Effector memory CD8-positive, alpha-beta T cell (primary cell): ENCODE measurements at places on chromosomes 3 and 15.

DNA sequence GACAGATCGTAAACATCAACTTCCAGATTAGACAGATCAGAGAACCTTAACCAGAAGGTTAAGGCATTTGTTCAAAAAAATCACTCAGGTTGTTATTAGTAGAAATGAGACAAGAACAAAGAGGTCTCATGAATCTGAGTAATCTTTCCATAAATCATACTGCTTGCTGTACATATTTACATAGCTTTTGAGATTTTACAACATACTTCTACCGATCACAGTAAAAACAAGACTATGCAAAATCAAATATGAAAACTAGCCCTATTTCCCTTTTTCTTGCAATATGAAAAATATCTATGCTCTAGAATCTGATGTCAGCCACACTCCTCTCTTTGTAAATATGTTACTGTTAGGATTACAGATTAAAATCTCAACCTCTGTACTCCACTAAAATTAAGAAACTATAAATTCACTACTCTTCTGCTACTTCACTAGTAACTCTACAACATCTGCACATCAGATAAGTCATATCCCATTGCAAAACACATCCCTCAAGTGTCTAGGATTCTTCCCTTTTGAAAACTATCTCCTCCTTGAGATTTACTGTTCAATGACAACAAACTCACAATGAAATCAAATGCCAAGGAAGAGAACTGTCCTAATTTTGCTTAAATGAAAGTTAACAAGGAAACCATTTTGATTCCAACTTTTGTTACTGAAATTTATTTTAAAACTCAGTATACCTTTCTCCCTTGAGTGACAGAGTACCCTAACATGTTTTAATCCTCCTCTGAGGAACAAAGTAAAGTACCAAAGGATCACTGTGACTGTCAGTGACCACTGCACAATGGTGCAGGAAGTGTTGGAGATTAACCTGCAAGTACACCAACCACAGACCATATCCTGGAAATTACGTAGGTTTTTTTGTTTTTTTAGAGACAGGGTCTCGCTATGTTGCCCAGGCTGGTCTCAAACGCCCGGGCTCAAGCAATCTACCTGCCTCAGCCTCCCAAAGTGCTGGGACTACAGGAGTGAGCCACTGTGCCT is 12.8 kb downstream of the DCUN1D1 start:
- peaks cover 29% of the 10 kb centered on the region for H3K4me1 ChIP-seq
- H3K27me3 ChIP-seq = no peaks in the 10 kb centered on the region
- H3K36me3 ChIP-seq = peaks cover 11% of the 10 kb centered on the region
- H3K27ac ChIP-seq = peak overlapping the region; percentile 62
- peak overlapping the region; percentile 1 for H3K4me3 ChIP-seq

DNA sequence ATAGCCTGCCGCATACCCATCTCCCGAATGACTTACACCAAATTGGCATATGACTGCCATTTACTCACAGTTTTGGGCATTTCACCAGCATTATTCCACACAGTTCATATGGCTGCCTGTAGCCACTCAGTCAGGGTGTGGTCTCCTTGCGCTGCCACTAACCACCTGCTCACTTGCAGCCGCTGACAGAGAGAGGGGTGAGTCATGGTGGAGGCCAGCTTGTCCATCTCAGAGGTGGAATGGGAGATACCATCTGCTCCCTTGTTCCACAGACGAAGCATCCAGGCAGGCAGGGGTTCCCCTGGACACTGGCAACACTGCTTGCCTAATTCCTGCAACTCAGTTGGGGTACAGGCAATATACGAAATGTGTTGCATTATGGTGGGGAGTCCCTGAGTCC is 15.6 kb downstream of the CCRL2 start:
- H3K4me3 ChIP-seq = no peak overlapping the region
- no peak for DNase-seq
- H3K27ac ChIP-seq = no peak overlapping the region
- no peaks in the 10 kb centered on the region for H3K36me3 ChIP-seq

- no peak overlapping the region for H3K4me3 ChIP-seq
- H3K27me3 ChIP-seq = peaks cover 22% of the 10 kb centered on the region
- no peaks in the 10 kb centered on the region for H3K36me3 ChIP-seq
- H3K27ac ChIP-seq = no peak overlapping the region
- no peak for DNase-seq
Observed at GRCh38 chr15:73388256-73388781, 19.6 kb upstream of the HCN4 start.

DNA sequence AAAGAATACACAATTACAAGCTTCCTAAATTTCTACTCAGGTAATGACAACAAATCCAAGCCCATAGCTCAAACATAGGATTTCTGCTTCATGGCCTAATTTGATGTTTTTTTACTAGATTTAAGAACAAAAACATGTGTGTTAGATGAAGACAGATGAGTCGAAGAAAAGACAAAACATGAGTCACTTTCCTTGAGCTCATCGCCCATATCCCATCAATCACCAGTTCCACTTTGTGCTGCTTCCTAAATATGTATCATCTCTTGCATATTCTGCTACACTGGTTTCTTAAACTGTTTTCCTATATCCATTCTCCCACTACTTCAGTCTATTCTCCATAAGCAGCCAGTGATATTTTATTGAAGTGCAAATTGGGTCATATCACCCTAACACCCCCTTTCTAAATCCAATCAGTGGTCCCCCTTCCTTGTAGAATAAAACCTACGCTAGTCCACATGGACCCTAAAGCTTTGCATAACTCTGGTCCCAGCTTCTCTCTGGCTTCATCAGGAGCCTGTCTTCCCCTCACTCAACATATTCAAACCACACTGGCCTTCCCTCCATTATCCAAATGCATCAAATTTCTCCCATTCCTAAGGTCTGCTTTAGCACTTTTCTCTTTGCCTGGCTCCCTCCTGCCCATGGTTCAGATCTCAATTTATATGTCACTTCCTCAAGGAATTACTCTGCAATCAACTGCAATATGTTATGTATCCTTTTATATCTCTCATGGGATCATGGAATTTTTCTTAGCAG is 1033.9 kb downstream of the FHIT start:
- no peaks in the 10 kb centered on the region for H3K4me1 ChIP-seq
- no peak overlapping the region for H3K27ac ChIP-seq
- no peak overlapping the region for H3K4me3 ChIP-seq
- H3K27me3 ChIP-seq = no peaks in the 10 kb centered on the region
- no peaks in the 10 kb centered on the region for H3K36me3 ChIP-seq

DNA sequence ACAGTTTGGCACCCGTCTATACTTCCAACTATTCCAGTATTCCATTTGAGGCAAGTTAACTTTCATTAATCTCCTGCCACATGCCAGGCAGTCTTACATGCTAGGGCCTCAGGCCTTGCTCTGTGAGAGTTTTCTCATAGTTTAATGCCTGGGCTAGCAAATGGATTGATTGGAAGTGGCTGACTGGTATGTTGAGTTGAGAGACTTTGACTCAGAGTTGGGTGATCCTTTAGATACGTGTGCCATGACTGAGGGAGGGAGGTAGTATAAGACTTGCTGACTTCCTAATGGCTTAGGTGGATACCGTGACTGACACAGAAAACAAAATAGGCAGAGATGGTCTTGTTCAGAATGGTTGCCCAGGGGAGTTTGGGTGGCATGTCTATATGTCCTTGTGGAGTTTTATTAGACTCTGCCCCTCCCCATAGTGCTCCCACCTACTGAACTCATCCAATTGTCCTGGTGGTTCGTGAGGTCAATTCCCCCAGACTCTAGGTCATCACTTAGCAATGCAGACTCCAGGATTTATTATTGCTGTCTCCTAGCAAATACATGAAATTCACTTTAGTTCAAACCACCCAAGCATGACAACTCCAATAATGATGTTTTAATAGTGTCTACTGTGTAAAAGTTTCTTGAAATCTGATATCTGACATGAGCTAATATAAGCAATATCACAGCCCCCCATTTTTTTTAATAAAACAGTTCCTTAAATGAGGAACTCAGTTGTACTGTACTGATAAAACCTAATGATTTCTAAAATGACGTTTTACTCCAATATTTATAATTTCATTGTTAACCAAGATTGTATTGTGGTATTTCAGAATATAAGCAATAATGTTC is 413.9 kb upstream of the MDFIC2 start:
- H3K36me3 ChIP-seq = no peaks in the 10 kb centered on the region
- no peaks in the 10 kb centered on the region for H3K4me1 ChIP-seq
- DNase-seq = no peak
- peaks cover 18% of the 10 kb centered on the region for H3K27me3 ChIP-seq

- peak overlapping the region; percentile 13 for H3K27ac ChIP-seq
- no peaks in the 10 kb centered on the region for H3K36me3 ChIP-seq
- DNase-seq = no peak
Observed at GRCh38 chr3:32278714-32279113, 40.2 kb downstream of the CMTM8 start.

GRCh38 chr3:142897807-142898206 is 8.9 kb upstream of the PCOLCE2 start:
- DNase-seq = no peak
- peaks cover 16% of the 10 kb centered on the region for H3K27me3 ChIP-seq
- no peak overlapping the region for H3K4me3 ChIP-seq
- H3K4me1 ChIP-seq = no peaks in the 10 kb centered on the region

- H3K36me3 ChIP-seq = no peaks in the 10 kb centered on the region
- H3K27me3 ChIP-seq = no peaks in the 10 kb centered on the region
- H3K4me3 ChIP-seq = no peak overlapping the region
- no peaks in the 10 kb centered on the region for H3K4me1 ChIP-seq
- no peak overlapping the region for H3K27ac ChIP-seq
Observed at GRCh38 chr3:144822671-144823070, 851.0 kb downstream of the DIPK2A start.

DNA sequence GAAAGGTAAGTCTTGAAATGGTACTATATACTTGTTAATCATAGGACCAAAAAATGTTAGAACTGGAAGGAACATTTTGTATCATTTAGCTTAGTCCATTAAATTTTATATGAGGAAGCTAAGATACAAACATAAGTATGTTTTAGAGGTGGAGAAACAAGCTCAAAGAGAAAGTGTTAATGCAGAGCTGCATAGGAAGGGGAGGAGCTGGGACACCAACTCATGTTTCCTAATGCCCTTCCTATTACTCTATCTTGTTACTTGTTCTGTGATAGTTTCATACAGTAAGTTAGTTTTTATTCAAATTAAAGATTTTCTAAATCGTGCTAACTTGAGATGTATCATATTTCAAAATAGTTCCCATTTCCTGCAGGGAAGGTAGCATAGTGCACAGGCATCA is 7.4 kb downstream of the SLC35A5 start:
- no peak overlapping the region for H3K27ac ChIP-seq
- H3K27me3 ChIP-seq = no peaks in the 10 kb centered on the region
- no peak overlapping the region for H3K4me3 ChIP-seq

- H3K4me1 ChIP-seq = peaks cover 19% of the 10 kb centered on the region
- no peaks in the 10 kb centered on the region for H3K27me3 ChIP-seq
- H3K4me3 ChIP-seq = no peak overlapping the region
- no peak overlapping the region for H3K27ac ChIP-seq
- H3K36me3 ChIP-seq = peaks cover 3% of the 10 kb centered on the region
Observed at GRCh38 chr15:73617301-73617831, 15.8 kb downstream of the NPTN start.

GRCh38 chr15:91445695-91446228 is 345.7 kb downstream of the SV2B start:
- no peak overlapping the region for H3K27ac ChIP-seq
- H3K4me1 ChIP-seq = no peaks in the 10 kb centered on the region
- no peak overlapping the region for H3K4me3 ChIP-seq

GRCh38 chr3:126991366-126992200 is 8.7 kb downstream of the PLXNA1 start:
- H3K4me3 ChIP-seq = no peak overlapping the region
- H3K27me3 ChIP-seq = no peaks in the 10 kb centered on the region
- peaks cover 9% of the 10 kb centered on the region for H3K36me3 ChIP-seq
- peak overlapping the region; percentile 59 for H3K27ac ChIP-seq

- H3K27me3 ChIP-seq = peaks cover 28% of the 10 kb centered on the region
- no peaks in the 10 kb centered on the region for H3K4me1 ChIP-seq
- no peaks in the 10 kb centered on the region for H3K36me3 ChIP-seq
- H3K27ac ChIP-seq = no peak overlapping the region
- no peak for DNase-seq
- H3K4me3 ChIP-seq = no peak overlapping the region
Observed at GRCh38 chr3:40574661-40575060, 49.9 kb downstream of the ZNF621 start.

DNA sequence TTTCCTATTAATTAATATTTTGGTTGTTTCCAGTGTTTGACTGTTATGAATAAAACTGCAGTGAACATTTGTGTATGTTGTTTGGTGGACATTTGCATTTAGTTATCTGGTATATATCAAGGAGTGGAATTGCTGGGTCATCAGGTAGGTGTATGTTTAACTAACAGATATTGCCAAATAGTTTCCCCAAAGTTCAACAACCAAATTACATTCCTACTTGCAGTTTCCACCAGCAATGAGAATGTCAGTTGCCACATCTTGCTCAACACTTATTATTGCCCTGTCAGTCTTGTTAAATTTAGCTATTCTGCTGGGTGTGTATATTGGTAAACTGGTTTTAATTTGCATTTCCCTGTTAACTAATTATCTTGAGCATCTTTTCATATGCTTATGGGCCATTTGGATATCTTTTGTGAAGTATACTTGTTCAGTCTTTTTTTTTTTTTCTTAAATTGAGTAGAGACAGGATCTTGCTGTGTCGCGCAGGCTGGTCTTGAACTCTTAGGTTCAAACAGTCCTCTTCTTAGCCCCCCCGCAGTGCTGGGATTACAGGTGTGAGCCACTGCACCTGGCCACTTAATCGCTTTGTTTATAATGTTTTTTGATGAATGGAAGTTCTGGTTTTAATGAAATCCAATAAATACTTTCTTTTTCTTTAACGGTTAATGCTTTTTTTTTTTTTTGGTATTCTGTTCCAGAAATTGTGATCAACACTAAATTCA is 7.9 kb downstream of the FEM1B start:
- no peak for DNase-seq
- peak overlapping the region; percentile 39 for H3K4me3 ChIP-seq
- peaks cover 38% of the 10 kb centered on the region for H3K36me3 ChIP-seq
- peaks cover 53% of the 10 kb centered on the region for H3K4me1 ChIP-seq
- H3K27ac ChIP-seq = peak overlapping the region; percentile 68

- no peak overlapping the region for H3K4me3 ChIP-seq
- no peaks in the 10 kb centered on the region for H3K4me1 ChIP-seq
- no peak overlapping the region for H3K27ac ChIP-seq
- no peaks in the 10 kb centered on the region for H3K27me3 ChIP-seq
- DNase-seq = no peak
Observed at GRCh38 chr3:4778740-4779139, 200.5 kb upstream of the BHLHE40 start.

GRCh38 chr3:112348943-112349342 is 16.0 kb downstream of the CD200 start:
- peaks cover 7% of the 10 kb centered on the region for H3K27me3 ChIP-seq
- H3K4me1 ChIP-seq = no peaks in the 10 kb centered on the region
- no peaks in the 10 kb centered on the region for H3K36me3 ChIP-seq
- H3K4me3 ChIP-seq = no peak overlapping the region
- H3K27ac ChIP-seq = no peak overlapping the region
- no peak for DNase-seq
